ENCODE measurements at places on chromosomes 4 and X.
A peak's percentile ranks its signal among the peaks of the same experiment; 100 is the strongest.

DNA sequence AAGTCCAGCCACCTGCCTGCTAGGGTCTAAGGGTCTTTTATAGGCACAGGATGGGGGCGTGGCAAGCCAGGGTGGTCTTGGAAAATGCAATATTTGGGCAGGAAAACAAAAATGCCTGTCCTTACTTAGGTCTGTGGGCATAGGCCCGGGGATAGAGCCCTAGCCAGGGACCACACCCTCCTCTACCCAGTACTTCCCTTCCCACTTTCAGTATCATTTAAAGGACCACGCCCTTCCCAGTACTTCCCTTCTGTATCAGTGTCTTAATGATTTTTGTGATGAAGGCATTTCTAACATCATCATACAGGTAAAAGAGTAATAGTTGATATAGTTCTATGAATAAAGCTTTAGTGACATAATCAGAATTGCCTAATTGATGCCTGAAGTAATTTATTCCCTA, 11.4 kb downstream of the BANK1 start:
- no peak for DNase-seq

DNA sequence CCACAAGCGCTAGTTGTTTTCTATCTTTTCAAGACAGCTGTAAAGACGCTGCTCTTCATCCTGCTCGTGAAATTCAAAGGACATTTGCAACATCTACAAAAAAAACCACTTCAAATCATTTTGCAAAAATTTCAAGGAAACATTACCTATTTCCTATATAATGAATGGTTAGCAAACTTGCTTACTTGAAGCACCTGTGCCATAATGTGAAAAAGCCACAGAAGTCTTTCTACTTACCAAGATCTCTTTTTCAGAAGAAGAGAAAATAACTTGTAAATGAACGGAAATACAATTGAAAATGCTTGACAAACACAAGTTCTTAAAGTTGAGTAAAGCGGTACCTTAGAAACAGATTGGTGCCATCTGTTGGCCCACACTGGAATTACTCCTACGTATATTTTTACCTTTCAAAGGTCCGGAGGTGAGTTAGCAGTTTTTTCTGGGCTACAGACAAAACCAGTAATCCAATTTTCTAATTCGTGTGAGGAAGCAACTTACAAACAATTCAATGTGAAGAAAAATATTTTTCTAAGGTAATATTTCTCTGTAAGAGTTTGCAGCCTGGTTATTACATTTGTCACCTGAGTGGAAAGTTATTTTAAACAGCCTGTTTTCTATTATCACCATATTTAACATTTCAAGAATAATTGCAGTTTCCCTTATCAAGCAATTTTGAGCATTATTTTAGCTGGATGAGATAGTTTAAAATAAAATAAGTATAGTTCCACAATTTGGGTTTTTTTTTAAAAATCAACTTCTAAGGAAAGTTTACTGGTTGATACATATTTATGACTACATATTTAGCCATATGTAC, at the start of gene TLR6:
TLR6 (minus strand) TSS at position 294 of the 814 bp plus-strand sequence. CDS start 27,344 bp downstream, outside the sequence.
- no peak for DNase-seq

- no peak for DNase-seq
Observed at GRCh38 chr4:6068986-6069385, 50.8 kb upstream of the C4orf50 start.

DNA sequence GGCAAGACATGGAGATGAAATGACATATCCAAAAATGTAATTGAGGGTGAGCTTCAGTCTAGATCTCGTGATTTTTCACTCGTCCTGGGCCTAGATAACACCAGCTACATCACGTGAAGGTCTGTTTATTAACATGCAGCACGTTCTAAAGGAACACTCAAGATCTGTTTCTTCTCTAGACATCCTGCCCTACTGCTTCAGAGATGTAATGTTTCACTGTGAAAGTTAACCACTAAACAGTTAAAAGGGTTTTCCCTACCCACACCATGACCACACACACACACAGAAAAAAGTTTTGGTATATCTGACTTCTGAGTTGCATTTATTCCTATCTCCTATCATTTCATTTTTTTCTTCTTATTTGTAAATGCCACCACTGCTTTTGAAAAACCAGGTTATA, 52.3 kb upstream of the SMIM31 start:
- no peak for DNase-seq

DNA sequence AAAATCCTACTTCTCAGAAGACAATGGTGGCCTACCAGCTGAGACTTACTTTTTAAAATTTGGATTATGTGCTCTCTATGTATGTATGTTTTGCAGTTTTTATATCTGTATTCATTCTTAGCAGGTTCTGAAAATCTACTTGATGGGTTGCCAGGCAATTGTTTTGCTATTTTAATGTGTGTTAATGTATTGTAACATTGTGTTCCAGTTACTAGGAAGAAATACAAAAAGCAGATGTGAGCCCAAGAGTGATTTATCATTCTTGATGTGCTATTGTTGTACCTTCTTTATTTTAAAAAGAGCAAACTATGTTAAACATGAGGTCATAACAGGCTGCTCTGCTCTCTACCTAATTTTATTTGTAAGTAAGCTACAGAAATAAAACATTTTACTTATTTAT, 81.9 kb downstream of the REPS2 start:
- no peak for DNase-seq

- DNase-seq, result no peak
Observed at GRCh38 chr4:145884775-145885174, 53.8 kb downstream of the ZNF827 start.

DNA sequence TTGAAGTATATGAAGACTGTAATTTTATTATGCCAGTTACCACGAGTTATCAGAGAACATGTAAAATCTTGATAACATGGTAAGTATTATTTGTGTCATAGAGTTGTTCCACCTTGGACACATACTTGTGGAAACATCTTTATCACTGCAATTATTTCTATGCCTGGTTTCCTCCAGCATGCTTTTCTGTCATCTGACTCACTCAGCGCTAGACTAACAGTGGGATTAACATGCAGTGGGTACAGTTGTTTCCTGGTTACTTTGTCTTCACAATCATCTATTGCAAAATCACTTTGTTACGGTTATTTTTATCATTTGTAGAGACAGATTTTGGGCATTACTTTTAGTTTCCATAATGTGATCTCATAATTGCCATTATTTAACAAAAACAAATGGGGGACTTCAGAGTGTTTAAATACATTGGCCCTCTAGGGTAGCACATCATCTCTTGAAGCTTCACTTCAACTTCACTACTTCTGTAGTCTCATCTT, at the start of gene STATH:
STATH (plus strand) TSS at position 441 of the 491 bp plus-strand sequence. CDS start 2,472 bp downstream, outside the sequence.
- DNase-seq, result no peak

- peak; percentile 80 for DNase-seq
Observed at GRCh38 chrX:78104447-78105176, 564 bp downstream of the PGK1 start.

- no peak for DNase-seq
Observed at GRCh38 chr4:77697860-77698590, 92.4 kb downstream of the CXCL13 start.

- DNase-seq, result no peak
Observed at GRCh38 chr4:90727938-90728337, 600.7 kb downstream of the CCSER1 start.

GRCh38 chrX:132821974-132822633, 136.3 kb downstream of the HS6ST2 start:
- DNase-seq, result no peak

DNA sequence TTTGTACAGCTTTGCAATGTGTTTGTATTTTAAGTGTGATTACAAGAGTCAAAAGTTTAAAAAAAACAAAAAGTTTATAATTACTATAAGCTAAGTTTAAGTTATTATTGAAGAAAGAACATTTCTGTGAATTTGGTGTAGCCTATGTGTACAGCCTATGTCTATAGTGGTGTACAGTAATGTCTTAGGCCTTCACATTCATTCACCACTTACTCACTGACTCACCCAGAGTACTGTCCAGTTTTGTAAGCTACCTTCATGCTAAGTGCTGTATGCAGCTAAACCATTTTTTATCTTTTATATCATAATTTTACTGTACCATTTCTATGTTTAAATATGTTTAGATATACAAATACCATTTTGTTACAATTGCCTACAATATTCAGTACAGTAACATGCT, 182.3 kb downstream of the RPA4 start:
- no peak for DNase-seq

DNA sequence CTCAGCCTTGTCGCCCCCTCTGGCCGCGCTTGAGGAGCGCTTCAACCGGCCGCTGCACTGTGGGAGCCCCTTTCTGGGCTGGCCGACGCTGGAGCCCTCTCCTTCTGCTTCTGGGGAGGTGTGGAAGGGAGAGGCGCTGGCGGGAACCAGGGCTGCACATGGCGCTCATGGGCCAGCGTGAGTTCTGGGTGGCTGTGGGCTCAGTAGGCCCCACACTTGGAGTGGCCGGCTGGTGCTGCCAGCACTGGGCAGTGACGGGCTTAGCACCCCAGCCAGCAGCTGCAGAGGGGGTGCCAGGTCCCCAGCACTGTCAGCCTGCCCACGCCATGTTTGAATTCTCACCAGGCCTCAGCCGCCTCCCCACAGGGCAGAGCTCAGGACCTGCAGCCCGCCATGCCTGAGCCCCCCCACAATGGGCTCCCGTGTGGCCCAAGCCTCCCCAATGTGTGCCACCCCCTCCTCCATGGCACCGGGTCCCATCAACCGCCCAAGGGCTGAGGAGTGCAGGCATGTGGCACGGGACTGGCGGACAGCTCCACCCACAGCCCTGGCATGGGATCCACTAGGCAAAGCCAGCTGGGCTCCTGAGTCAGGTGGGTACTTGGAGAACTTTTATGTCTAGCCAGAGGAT, 615.2 kb downstream of the TRIML1 start:
- DNase-seq, result no peak

- no peak for DNase-seq
Observed at GRCh38 chrX:128928636-128929035, 594.7 kb downstream of the SMARCA1 start.

DNA sequence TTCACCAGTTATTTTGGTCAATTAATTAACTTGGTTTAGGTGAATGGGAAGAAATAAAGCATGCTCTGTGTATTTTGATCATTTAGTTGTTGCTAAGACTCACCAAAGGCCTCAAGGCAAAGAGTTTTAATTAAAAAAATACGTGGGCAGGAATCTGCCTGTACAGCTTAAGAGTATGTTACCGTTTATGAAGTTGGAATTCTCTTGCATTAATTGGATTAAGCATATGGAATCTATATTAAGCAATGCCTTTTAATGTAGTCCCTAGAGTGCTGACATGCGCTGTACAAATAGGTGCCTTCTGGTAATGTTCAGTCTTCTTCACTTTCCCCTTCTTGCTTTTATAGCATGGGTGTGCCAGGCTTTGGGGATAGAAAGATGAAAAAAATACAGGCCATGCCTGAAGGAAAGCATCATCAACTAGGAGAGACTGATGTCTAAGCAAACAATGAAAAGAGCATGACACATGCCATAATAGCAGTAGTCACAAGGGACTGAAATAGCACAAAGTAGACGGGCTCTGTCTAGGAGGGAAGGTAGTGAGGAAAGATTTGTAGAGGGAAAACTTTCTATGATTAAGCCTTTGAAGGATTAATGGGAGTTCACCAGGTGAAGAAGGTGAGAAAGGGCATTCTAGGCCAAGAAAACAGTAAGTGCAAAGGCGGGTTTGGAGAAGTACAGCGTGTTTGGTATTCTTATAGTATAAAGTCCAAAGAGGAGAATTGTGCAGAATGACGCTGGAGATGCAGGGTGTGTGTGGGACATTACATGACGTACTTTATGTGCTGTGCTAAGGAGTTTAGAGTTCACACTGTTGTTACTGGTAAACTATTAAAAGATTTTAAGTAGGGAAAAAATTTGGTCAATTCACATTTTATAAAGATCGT, 226.1 kb upstream of the ANXA3 start:
- DNase-seq, result no peak

GRCh38 chrX:14899607-14900006, 26.4 kb downstream of the MOSPD2 start:
- DNase-seq, result no peak

- peak; percentile 60 for DNase-seq
Observed at GRCh38 chr4:8818063-8818881, 53.4 kb downstream of the HMX1 start.

DNA sequence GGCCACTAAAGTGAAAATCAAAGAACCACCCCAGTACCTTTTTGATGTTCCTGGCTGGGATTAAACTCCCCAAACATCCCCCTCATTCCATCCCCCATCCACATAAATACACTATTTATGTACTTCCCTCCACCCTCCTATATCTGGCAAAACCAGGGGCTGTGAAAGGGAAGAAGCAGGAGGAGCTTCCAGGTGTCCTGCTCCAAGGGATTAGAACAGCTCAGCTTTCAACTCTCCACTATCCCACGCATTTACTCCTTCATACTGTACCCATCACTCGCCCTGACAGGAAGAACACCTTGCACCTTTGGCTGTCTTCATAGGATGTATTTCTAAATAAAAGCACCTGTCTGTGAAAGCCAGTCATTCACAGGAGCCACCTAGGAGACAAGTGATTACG, 140.0 kb downstream of the HHIP start:
- DNase-seq, result no peak

DNA sequence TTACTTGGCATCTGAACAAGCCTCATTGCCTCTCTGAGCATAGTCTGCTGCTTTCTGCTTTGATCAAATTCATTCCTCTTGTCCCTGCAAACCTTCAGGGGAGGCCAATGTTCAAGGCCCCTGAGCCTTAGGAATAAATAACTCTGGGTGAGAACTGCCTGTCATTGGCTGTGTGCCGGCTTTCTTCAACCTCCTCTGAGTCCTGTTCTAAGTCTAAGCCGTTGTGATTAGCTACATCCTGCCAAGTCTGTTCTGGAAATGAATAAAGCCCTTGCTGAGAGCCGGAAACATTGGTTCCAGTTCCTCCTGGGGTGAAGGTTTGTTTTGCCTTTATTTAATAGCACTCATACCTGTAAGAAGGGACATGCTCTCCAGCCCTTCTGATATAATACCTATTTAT, 13.8 kb downstream of the RNF4 start:
- DNase-seq, result no peak

- no peak for DNase-seq
Observed at GRCh38 chr4:184293552-184293951, 75.9 kb upstream of the ENPP6 start.

DNA sequence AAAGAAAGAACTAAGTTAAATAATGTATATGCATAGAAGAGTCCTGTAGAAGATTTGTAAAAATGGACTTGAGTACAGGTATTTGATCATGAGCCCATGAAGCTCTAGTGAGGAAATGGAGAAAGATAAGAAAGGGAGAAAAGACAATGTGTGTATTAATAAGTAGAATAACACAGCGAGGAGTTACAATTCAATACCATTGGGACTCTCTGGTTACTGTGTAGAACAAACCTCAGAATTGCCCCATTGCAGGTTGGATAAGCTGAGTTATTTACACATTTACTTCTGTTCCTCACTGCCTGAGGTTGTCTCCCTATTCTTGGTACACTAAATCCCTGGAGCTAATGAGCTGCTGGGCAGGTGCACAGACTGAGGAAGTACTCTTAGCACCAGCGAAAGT, 33.3 kb downstream of the BANK1 start:
- DNase-seq, result no peak

GRCh38 chrX:138745196-138745595, 33.7 kb upstream of the FGF13 start:
- no peak for DNase-seq

GRCh38 chr4:122898370-122899150, 23.8 kb downstream of the NUDT6 start:
- DNase-seq, result no peak

GRCh38 chrX:125204681-125205132, 115.0 kb upstream of the TEX13C start:
- no peak for DNase-seq
